Suppressor macrophage treated with lipopolysaccharide for 1 hour (primary cell): ENCODE measurements at places on chromosomes 11 and 22.

- DNase-seq, result no peak
These were observed 95.2 kb upstream of the C11orf87 start for GRCh38 chr11:109326781-109327180.

- no peak for DNase-seq
These were observed 20.3 kb upstream of the CCDC90B start for GRCh38 chr11:83306200-83307080.

DNA sequence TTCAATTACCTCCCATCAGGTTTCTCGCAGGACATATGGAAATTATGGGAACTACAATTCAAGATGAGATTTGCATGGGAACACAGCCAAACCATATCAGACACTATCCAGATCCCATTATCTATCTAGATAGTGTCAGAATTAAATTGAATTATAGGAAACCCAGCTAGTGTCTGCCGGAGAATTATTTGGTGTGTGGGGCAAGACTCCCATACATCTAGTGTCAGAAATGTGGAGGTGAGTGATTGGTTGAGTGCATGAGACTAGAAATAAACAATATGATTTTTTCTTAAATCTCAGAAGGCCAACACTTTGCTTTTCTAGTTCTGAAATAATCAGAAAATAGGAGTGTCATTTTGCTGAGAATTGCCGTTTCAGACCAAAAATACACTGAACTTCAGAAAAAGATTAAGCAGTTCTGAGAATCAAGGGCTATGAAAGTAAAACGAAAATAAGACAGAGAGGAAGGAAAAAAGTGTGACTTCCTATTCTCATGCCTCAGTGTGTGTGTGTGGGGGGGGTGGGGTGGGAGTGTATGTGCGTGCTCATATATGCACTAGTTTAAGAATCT is 21.3 kb downstream of the CASP12 start:
- DNase-seq, result peak; percentile 29

DNA sequence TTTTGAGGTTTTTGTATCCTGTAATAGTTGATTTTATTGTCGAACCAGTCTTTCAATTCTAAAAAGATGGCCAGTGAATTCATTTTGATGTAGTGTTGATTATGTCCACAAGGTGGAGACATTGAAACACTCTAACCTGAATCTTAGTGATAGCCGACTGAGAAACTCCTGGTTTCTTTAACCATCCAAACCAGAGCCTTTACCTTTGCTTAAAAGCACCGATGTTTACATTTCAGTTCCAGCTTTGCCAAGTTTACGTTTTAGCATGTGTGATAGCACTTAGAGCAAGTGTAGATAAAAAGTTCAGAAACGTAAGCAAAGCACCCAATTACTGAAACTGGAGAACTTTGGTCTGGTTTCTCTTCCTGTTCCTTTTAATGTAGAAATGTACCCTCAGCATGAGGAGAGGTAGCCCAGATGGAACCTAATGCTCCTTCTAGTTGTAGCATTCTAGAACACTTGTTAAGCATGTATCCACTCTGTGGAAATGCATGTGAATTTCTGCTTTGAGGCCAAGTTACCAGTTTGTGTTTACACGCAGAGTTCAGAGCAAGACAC is 208.6 kb downstream of the DBX1 start:
- DNase-seq, result peak; percentile 50

GRCh38 chr11:78868563-78868962 is 293.9 kb upstream of the NARS2 start:
- DNase-seq, result no peak

- peak; percentile 79 for DNase-seq
These were observed 38.1 kb downstream of the LMO1 start for GRCh38 chr11:8225589-8226036.

DNA sequence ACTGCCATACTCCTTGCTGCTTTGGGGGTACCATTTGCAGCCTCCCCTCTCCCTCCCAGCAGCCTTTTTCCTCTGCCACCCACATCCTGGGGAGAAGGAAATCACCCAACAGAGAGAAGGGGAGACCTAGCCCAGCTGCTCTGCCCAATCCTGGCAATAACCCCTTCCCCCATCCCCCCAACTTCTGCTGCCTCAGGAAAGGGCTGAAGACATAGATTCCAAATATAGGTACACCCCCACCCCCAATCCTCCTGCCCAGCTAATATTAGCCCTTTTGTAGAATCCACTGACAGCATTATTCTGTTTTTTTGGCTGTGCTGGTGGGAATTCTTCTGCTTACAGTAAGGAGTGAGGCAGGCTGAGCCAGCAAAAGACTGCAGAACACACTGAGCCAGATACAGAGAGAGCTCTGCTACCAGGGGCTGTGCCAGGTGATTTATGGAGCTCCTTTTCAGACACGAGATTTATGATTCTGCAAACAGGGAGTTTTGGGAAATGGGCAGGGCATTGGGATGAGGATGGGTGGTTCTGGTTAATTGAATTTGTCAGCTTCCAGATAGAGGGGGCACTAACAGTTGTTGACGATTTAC is 164.0 kb downstream of the TENM4 start:
- no peak for DNase-seq

GRCh38 chr22:35467681-35468434 is 67.9 kb downstream of the MCM5 start:
- no peak for DNase-seq

DNA sequence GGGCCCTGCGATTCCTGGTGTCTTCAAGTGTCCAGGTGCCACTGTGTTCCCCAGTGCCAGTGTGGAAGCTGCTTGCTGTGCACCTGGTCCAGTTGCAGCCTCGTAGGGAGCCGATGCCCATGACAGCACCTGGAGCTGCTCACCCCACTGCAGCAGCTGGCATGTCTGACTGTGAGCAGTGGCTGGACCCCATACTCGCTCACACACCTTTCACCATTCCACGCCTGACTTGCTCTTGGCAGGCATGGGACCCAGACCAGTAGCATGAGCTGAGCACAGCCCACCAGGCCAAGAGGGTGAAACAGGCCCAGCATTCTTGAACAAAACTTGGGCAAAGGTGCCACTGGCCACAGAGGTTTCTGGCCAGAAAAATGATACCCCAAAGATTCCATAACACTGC is 124.5 kb upstream of the THY1 start:
- DNase-seq, result no peak

- DNase-seq, result no peak
These were observed 371.5 kb downstream of the OPCML start for GRCh38 chr11:133160754-133161153.

GRCh38 chr11:57322256-57323166 is 2.2 kb downstream of the TNKS1BP1 start:
- DNase-seq, result peak; percentile 69

DNA sequence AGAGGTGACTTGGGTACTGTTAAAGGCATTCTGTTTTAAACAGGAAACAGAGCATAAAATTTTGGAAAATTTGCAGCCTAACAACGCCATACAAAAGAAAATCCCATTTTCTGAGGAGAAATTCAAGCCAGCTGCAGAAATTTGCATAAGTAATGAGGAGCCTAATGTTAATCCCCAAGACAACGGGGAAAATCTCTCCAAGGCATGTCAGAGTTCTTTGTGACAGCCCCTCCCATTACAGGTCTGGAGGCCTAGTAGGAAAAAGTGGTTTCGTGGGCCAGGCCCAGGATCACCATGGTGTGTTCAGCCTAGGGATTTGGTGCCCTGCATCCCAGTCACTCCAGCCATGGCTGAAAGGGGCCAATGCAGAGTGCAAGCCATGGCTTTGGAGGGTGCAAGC is 1333.1 kb upstream of the TENM4 start:
- DNase-seq, result no peak

DNA sequence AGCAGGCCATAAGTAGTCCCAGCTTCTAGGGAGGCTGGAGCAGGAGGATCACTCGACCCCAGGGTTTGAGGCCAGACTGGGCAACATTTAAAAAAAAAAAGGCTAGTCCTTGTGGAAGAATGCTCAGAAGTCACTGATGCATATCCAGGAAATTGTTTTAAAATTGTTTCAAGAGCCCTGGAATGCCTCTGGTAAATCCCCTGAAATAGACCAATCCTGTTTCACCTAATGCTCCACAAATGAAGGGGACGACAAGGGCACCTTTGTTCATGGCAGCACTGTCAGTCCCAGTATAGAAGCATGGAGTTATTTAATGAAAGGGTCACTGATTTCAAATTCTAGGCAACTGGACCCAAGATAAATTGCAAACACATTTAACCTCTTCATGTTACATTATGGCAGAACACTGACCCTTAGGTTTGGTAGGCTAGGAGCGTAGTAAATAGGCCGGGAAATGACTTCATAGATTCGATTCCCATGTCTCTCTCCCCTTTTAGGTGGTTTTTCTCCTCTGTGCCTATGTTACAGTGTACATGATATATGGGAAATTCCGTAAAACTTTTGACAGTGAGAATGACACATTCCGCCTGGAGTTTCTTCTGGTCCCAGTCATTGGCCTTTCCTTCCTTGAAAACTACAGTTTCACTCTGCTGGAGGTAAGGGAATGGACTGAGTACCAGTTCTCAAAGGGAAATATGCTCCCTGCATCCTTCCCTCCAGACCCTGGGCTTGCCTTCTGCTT is 11.4 kb downstream of the KDELR3 start:
- DNase-seq, result peak; percentile 77

- DNase-seq, result no peak
These were observed 9.9 kb upstream of the MMP8 start for GRCh38 chr11:102734650-102735049.

DNA sequence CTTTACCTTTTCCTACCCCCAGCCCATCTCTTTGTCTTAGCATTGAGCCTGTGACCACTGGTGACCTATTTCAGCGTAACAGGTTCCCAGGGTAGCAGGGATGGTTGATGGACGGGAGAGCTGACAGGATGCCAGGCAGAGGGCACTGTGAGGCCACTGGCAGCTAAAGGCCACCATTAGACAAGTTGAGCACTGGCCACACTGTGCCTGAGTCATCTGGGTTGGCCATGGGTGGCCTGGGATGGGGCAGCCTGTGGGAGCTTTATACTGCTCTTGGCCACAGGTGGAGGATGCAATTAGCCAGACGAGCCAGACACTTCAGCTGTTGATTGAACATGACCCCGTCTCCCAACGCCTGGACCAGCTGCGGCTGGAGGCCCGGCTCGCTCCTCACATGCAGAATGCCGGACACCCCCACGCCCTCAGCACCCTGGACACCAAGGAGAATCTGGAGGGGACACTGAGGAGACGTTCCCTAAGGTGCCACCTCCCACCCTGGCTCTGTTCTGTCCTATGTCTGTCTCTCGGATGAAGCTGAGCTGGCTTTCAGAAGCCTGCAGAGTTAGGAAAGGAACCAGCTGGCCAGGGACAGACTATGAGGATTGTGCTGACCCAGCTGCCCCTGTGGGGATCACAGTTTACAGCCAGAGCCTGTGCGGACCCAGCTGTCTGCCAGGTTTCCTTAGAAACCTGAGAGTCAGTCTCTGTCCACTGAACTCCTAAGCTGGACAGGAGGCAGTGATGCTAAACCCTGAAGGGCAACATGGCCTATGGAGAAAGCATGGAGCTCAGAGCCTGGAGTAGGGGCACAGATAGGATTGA is 29.8 kb downstream of the PIK3IP1 start:
- no peak for DNase-seq

- no peak for DNase-seq
These were observed 1.7 kb downstream of the CHRM1 start for GRCh38 chr11:62919476-62919875.

GRCh38 chr22:44220727-44221680 is 40.3 kb downstream of the PARVG start:
- no peak for DNase-seq

GRCh38 chr22:37147186-37147990 is 2.3 kb downstream of the IL2RB start:
- DNase-seq, result no peak

DNA sequence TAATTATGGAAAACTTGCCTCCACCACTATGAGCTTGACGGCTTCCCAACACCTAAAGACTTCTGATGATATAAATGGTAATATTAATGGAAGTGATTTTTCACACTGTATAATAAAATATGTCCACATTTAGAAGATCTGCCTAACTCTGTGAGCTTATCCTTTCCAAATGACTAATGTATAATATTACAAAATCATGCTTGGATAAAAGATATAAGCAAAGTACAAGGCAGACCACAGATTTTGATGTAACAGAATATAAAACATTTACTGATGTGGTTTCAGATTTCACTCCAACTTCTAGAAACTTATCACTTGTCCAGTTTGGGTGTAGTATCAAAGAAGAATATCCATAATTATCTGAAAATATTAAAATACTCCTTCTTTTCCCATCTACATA is 36.9 kb downstream of the GALNT18 start:
- DNase-seq, result no peak

DNA sequence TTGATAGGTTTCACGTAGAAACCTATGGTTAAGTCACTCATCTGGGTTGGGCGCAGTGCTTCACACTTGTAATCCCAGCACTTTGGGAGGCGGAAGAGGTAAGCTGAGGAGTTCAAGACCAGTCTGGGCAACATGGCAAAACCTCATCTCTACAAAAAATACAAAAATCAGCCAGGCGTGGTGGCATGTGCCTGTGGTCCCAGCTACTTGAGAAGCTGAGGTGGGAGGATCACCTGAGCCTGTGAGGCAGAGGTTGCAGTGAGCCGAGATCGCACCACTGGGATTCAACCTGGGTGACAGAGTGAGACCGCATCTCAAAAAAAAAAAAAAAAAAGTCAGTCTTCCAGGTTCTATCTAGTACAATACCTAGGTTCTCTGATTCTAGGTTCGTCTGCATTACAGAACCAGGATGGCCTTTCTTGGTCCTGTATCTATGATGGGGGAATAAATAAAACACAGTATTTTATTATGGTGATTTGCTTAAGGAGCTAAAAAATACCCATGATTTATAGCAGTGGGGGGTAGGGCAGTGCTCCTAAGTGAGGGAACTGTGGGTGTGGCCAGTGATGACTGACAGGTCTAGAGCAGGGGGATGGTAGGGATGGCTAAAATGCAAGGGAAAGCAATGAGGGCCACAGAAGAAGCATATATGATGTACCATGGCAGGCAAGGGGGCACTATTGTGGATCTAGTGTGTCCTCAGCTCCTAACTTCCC is 65.5 kb upstream of the NUP160 start:
- no peak for DNase-seq

DNA sequence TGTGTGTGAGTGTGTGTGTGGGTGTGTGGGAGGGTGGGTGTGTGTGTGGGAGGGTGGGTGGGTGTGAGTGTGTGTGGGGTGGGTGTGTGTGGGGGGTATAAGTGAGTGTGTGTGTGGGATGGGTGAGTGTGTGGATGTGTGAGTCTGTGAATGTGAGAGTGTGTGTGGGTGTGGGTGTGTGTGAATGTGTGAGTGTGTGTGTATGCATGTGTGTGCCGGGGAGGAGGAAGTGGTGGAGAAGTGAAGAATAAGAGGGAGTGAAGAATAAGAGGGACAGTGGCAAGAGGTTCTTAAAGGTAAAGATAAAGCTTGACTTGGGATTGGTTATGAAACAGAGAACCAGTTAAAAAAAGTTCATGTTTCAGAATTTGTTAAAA is 54.0 kb downstream of the PRR5L start:
- DNase-seq, result no peak
